Astrocyte (in vitro differentiated cells and primary cell): ENCODE measurements at places on chromosomes 3 and 15. TPM values are rescaled to one million over a fixed set of nuclear protein-coding genes. Genes with fewer than 3 reads are reported as not detected.

The PIF1 gene
- 0.48 and 1.7 TPM in 2 replicates for total RNA-seq

The GPX1 gene
- 208 and 268 TPM in 2 replicates for total RNA-seq

The GOLGA8J gene
- total RNA-seq: 0.67 TPM in 1 of 2 replicates, not detected in the other

The PTPRG gene
- 37.8 and 39.6 TPM in 2 replicates for total RNA-seq

The ZWILCH gene
- 15.5 and 18.1 TPM in 2 replicates for total RNA-seq

The CD276 gene
- total RNA-seq: 220 and 225 TPM in 2 replicates

The SPSB4 gene
- 0.94 and 2.2 TPM in 2 replicates for total RNA-seq

The TEX55 gene
- total RNA-seq: not detected in 2 replicates

The CCR8 gene
- total RNA-seq: not detected in 2 replicates

The CDAN1 gene
- total RNA-seq: 10.7 and 14.6 TPM in 2 replicates

The ROPN1 gene
- not detected in 2 replicates for total RNA-seq

The TIMP4 gene
- 2.0 and 2.9 TPM in 2 replicates for total RNA-seq

The BDH1 gene
- 0.96 and 1.5 TPM in 2 replicates for total RNA-seq

The CNTN3 gene
- 0.50 and 0.91 TPM in 2 replicates for total RNA-seq

The DNASE1L3 gene
- not detected in 2 replicates for total RNA-seq

The SCN11A gene
- 0.07 and 0.20 TPM in 2 replicates for total RNA-seq

The ADAM10 gene
- 243 and 254 TPM in 2 replicates for total RNA-seq

The POPDC2 gene
- total RNA-seq: 1.8 and 2.1 TPM in 2 replicates

The DUOX2 gene
- total RNA-seq: 0.14 and 0.70 TPM in 2 replicates

The SLC24A5 gene
- total RNA-seq: not detected in 2 replicates

The EXD1 gene
- 0.07 TPM in 1 of 2 replicates, not detected in the other for total RNA-seq

The ALDH1L1 gene
- total RNA-seq: not detected in 2 replicates

The AMT gene
- total RNA-seq: 4.0 and 5.2 TPM in 2 replicates

The NR1I2 gene
- total RNA-seq: not detected in 2 replicates

The PIK3R4 gene
- total RNA-seq: 22.2 and 26.4 TPM in 2 replicates

The MTMR10 gene
- total RNA-seq: 11.9 and 14.8 TPM in 2 replicates

The NANOGP8 gene
- total RNA-seq: not detected in 2 replicates

The KIF15 gene
- total RNA-seq: 0.82 and 1.5 TPM in 2 replicates

The GOLGA8T gene
- 0.32 TPM in 1 of 2 replicates, not detected in the other for total RNA-seq

The ITIH1 gene
- not detected in 2 replicates for total RNA-seq

The GP9 gene
- total RNA-seq: not detected in 2 replicates

The MAGI1 gene
- total RNA-seq: 27.4 and 31.8 TPM in 2 replicates

The SLC27A2 gene
- 0.82 TPM in 1 of 2 replicates, not detected in the other for total RNA-seq

The SLC22A14 gene
- 0.45 and 0.84 TPM in 2 replicates for total RNA-seq

The CSTA gene
- 0.41 and 0.55 TPM in 2 replicates for total RNA-seq
